Hematopoietic multipotent progenitor cell (in vitro differentiated cells): ENCODE measurements at places on chromosomes 2 and 18.

GRCh38 chr2:216688731-216689340 is 6.5 kb downstream of the IGFBP5 start:
- DNase-seq, result no peak

DNA sequence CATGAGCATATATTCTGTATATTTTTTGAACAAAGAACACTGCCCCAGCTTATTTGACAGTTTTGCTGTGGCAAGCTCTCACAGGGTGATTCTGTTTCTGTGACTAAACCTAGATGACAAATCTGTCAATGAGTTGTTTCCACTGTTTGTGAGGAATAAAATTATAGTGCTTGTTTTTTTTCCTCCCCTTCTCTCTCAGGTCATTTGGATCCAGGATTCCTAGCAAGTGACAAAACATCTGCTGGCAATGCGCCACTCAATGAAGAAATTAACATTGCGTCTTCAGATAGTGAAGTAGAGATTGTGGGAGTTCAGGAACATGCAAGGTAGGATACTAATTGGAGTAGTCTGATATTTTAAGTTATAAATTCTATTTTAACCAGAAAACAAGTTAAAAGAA is 149.3 kb downstream of the HAUS1 start:
- DNase-seq, result no peak

DNA sequence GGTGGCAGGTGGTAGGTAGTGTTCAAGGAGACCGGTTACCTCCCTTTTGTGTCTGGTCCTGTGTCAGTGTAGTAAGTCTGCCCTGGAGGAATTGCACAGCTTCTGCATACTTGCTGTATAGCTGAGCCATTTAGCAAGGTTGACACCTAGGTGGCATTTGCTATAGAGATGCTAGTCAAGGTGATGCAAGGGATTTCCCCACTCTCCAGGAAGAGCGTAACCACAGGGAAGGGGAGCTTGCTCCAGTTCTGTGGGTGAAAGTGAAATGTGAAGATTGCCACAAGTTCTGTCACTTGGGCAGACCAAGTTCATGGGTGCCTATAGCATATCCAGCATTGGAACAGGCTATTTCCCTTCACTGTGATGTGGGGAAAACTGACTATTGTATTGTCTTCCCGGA is 28.1 kb downstream of the NAT8 start:
- DNase-seq, result no peak

DNA sequence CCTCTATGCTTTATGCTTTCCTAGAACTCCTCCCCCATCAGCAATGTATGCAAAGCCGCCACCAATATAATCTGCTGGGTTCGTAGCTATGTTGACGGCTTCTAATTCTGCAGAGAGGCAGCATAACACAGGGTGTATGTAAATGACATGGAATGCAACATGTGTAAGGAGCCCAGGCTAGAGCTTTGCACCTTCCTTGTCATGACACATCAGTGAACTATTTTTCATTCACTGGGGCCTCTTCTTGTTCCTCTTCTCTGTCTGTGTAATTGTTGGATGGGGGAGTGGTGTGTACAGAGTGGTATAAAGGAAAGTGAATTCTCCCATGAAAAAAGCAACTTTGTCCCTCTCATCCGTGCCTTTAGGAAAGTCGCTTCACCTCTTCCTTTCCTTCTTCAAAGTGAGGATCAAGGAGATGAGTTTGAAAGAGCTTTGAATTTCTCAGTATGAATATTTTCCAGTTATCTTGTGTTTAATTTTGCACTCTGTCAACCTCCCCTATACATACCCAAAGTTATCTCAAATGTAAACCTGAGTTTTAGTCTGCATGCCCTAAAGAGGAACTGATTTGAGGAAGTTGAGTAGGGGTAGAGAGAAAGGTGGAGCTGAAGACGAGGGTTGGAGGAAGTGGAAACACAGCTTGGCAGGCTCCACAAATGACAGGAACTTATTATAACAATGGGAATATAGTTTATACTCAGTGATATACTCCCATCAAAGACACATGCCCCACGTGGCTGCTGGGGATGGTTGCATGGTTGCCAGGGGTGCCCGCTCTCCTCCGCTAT is 74.9 kb upstream of the ARL4C start:
- peak; percentile 88 for DNase-seq

DNA sequence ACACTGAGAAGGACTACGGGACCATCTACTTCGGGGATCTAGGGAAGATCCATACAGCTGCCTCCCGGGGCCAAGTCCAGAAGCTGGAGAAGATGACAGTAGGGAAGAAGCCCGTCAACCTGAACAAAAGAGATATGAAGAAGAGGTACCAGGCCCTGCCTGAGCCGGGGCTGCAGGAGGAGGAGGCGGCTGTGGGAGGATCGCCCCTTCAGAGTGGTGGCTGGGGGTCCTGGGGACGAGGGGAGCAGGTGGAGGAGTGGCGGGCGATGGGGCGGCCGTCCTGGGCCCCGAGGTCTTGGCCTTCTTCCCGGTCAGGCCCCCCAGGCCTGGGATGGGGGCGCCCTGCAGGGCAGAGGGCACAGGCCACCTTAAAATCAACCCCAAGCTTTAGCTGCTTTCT is 524 bp downstream of the ANKRD30B start:
- no peak for DNase-seq

- DNase-seq, result no peak
These were observed 62.5 kb downstream of the RPRM start for GRCh38 chr2:153416071-153416470.

DNA sequence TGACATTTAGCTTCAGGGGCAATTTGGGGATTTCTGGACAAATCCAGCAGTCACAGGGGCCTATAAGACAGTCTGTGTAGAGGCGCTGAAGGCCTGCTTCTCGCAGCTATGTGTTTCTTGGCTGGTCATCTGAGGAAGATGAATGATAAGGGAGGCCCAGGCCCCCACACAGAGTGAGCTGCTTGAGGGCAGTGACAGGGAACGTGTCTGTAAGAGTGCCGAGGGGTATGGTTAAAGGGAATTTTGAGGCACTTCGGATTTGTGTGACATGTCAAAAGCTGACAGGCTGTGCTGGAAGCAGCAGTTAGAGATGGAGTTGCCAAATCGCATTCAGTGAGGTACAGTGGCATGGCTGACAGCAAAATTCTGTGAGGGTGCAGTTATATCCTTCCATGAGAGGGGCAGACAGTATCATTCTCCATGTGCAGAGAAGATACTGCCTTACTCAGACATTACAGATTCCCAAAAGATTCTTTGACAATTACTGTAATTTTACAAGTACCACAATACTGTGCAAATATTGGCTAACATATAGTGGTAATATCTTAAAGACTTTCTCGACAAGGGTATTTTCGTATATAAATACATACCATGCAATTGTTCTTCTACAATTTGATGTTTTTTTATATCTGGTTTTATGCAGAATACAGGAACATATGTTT is 74.0 kb downstream of the CERS6 start:
- DNase-seq, result no peak

- no peak for DNase-seq
These were observed 265.8 kb upstream of the ID2 start for GRCh38 chr2:8416001-8416571.

GRCh38 chr2:10057231-10058107 is 14.1 kb downstream of the KLF11 start:
- DNase-seq, result no peak

DNA sequence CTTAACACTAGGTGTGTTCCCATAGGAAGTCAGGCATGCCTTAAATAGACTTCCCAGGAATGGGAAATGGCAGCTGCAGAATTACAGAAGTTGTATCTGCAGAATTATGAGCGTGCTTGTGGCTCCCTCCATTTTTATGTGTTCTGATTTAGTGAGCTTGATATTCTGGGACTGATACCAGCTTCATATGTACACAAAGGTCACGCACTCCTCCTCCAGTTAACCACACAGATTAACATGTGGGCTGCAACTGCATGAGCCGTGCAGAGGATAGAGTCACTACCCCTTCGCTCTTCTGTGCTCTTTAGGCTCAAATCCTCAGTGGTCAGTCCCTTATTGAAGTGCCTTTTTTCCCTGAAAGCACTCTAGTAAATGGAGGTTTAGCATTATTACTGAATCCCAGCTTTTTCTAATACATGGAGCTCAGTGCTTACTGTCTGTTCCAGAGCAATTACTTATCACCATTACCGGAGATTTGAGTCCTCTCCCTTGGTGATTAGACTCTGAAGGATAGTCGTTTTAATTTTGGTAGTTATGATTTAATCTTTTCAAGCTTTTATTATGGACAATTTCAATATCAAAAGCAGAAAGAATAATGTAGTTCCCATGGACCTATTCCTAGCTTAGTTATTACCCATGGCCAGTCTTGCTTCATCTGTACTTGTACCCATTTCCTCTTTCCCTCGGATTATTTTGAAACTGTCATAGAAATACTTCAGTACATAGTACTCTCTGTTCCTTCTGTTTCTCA is 238.3 kb downstream of the PRKCE start:
- DNase-seq, result no peak

DNA sequence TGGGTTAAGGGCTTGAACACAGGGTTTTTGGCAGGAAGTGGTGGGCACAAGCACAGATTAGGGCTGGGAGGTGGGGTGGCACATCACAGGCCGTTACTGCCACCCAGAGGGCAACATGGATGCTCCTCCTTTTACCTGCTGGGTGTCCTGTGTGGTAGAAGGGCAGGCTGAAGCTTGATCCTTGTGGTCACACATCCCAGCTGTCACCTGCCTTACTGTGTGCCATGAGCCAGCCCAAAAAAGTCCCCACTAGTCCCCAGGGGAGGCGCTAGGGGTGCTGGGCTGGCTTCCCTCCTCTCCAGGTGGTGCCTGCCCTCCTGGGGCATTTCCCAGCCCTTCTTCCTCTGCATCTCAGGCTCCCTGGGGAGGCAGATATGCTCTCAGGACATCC is 50.5 kb upstream of the ALPP start:
- DNase-seq, result no peak

GRCh38 chr2:145752091-145752806 is 1232.3 kb upstream of the ZEB2 start:
- no peak for DNase-seq

GRCh38 chr2:215511454-215512346 is 75.8 kb upstream of the FN1 start:
- no peak for DNase-seq

DNA sequence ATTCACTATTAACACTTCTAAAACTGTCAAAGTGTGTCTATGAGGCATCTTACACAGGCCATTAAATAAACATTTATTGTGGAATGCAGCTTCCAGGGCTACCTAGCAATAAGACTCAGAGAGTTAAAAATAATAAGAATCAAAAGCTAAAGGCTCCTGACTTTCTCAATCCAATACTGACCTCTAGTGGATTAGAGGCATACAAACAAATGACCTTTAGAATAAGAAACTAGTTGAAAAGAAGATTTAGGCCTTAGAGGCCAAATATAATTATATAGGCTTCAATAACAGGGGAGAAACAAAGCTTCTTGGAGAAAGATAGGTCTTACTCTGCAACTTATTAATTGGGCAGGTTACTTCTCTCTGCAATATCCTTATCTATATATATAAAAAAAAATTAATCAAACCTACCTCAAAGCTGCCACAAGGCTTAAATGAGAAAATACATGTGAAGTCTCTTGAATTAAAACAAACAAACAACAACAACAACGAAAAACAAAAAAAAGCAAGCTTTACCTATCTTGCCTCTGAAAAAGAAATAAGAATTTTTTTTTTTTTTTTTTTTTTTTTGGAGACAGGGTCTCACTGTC is 246.1 kb downstream of the EXOC6B start:
- DNase-seq, result peak; percentile 74

- DNase-seq, result no peak
These were observed 332.6 kb downstream of the SUCLG1 start for GRCh38 chr2:84126530-84126929.

DNA sequence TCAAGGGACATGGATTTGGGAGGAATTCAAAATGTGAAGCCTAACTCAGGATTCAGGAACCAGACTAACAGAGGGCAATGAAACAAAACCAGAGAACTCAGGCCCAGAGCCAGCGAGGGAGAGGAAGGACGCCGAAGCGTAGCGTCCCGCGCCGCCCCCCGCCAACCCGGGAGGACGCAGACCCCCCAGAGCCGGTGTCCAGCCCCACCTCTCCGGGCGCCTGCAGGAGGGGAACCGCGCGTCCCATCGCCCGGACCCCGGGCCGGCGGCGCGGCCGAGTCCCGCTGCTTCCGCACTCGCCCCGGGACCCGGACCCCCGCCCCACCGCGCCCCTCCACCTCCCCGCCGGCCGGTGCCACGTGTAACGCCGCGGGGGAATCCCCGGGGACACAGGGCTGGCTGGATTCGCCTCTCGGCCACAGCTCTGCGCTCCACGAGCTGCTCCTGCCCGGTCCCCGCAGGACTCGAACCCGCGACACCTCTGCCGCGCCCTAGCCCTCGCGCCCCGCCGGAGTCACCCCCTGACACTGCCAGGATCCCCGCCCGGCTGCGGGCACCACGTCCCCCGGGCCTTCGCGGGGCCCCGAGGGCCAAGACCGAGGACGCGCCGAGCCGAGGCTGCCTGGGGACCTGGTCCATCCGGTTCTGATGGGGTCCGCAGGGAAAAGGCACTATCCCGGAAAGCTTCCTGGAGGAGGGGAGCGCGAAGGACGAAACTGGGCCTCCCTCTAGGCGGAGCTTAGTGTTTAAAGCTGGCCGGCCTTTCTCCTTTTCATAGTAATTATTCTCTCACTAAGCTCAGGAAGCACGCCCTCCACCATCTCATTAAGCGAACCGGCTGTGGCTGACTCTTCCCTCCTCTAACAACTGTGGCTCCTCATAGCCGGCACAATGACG is 40.4 kb upstream of the FAM124B start:
- DNase-seq, result no peak

GRCh38 chr2:144180131-144180530 is 339.8 kb downstream of the ZEB2 start:
- DNase-seq, result no peak

DNA sequence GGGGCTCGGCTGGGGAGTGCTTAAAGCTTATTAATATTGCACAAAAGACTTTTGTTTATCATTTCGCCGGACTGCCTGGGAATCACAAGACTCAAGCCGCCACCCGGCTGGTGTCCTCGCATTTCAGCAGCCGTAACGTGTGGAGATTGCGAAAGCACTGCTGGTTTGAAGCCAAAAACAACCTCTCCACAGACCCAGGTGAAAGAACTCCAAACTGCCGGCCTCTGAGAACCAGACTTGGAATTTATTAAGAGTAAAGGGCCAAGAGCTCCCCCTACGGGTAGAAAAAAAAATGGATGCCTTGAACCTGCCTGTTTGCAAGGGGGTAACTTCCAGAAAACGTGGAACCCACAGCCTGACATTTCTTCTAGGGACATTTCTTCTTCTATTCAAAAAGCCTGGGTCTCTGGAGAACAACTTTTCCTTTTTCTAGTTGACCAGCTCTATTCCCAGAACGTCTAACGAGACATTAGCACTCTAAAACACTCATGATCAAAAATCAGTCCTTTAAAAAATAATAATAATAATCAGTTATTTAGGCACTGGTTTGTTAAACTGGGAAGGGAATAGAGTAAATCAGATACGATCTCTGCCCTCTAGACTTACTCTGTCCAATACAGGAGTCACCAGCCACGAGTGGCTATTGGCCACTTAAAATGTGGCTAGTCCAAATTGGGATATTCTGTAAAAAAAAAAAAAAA is 216.3 kb downstream of the C1D start:
- DNase-seq, result peak; percentile 56

DNA sequence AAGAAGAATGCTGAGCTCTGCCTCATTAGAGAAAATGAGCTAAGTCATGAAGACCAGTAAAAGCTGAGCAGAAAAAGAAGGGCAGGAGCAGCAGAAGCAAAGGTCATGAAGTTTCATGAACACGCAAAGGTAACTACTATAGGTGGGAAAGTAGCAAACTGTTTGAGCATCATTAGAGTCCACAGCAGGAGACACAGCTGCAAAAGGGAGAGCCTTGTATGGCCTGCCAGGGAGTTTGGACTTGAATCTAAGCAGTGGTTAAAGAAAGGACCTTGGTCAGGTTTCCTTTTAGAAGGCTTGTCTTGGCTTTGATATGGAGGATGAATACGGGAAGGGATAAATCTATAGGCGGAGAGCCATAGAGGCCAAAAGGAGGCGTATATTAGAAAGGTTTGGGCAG is 34.0 kb downstream of the DAPL1 start:
- DNase-seq, result no peak

GRCh38 chr18:63192885-63193349 is 126.7 kb downstream of the BCL2 start:
- no peak for DNase-seq
